CD8-positive, alpha-beta memory T cell (primary cell): ENCODE measurements at places on chromosomes 2 and 18. TPM values are rescaled to one million over a fixed set of nuclear protein-coding genes. Genes with fewer than 3 reads are reported as not detected.

DNA sequence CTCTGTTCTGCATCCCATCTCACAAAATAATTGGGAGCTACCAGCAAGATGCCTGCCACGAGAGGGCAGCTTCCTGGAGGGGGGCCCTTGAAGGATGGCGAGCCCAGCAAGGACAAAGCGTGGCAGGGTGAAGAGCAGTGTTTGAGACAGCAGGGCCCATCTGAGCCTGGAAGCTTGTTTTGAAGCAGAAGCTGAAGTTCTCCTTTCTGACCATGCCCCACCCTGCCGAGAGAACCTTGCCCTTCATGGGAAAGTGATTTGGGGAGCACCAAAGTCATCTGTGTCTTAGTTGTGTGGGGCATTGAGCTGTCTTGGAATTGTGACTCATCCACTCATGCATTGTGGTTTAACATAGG lies 216.3 kb downstream of the BCL11A start:
- H3K36me3 ChIP-seq: no peaks in the 10 kb centered on the region
- no peak for DNase-seq
- H3K27me3 ChIP-seq: no peaks in the 10 kb centered on the region
- H3K4me3 ChIP-seq: no peak overlapping the region

GRCh38 chr18:69890558-69890957 lies 57.1 kb downstream of the CD226 start:
- H3K4me3 ChIP-seq: no peak overlapping the region
- H3K27ac ChIP-seq: no peak overlapping the region
- no peaks in the 10 kb centered on the region for H3K27me3 ChIP-seq
- DNase-seq: no peak

- H3K4me1 ChIP-seq: no peaks in the 10 kb centered on the region
- no peaks in the 10 kb centered on the region for H3K27me3 ChIP-seq
- H3K4me3 ChIP-seq: no peak overlapping the region
- H3K36me3 ChIP-seq: no peaks in the 10 kb centered on the region
- H3K27ac ChIP-seq: no peak overlapping the region
Observed at GRCh38 chr2:204738721-204739120, 193.4 kb downstream of the PARD3B start.

DNA sequence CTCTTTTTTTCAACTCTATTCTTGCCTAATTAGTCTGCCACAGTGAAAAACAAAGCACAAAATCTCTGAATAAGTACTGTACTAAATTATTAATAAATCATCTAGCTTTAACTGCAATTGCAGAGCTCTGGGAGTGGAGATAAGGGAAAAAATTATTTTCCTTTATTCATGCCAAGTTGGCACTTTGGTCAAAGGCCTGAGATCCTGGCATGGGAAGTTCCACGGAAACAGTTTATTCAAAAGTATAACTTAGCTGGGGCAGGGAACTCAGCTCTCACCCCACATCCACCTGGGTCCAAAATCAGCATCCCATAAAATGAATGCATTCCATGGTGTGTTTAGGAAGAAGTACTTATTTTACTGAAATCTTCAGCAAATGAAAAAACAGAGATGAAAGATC lies 185.2 kb upstream of the APCDD1 start:
- DNase-seq: no peak
- H3K27me3 ChIP-seq: no peaks in the 10 kb centered on the region
- no peaks in the 10 kb centered on the region for H3K4me1 ChIP-seq
- H3K36me3 ChIP-seq: no peaks in the 10 kb centered on the region

DNA sequence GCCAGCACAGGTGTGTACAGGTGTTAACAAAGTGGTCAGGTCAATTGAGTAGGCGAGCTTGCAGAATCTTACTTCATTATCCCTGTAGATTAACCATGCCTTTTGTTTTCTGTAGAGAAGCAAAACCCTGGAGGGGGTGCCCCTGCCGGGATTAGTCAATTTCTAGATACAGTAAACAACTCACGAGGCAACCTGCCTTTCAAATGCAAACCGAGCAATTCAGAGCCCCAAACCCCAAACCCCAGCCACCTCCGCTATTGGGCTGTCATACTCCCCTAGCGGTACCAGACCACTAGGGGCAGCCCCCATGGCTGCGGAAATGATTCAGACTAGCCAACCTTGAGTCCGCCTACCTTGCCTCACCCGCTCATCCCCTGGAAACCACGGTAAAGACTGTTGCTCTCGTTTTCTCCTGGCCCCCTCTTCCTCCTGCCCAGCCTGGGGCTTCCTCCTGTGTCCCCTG lies 61.4 kb upstream of the KIF5C start:
- DNase-seq: no peak
- H3K27ac ChIP-seq: no peak overlapping the region
- H3K4me3 ChIP-seq: no peak overlapping the region
- no peaks in the 10 kb centered on the region for H3K36me3 ChIP-seq
- no peaks in the 10 kb centered on the region for H3K4me1 ChIP-seq

GRCh38 chr2:137179542-137179941 lies 414.2 kb downstream of the THSD7B start:
- H3K4me1 ChIP-seq: no peaks in the 10 kb centered on the region
- no peaks in the 10 kb centered on the region for H3K27me3 ChIP-seq
- no peak for DNase-seq
- H3K27ac ChIP-seq: no peak overlapping the region
- no peaks in the 10 kb centered on the region for H3K36me3 ChIP-seq
- H3K4me3 ChIP-seq: no peak overlapping the region

DNA sequence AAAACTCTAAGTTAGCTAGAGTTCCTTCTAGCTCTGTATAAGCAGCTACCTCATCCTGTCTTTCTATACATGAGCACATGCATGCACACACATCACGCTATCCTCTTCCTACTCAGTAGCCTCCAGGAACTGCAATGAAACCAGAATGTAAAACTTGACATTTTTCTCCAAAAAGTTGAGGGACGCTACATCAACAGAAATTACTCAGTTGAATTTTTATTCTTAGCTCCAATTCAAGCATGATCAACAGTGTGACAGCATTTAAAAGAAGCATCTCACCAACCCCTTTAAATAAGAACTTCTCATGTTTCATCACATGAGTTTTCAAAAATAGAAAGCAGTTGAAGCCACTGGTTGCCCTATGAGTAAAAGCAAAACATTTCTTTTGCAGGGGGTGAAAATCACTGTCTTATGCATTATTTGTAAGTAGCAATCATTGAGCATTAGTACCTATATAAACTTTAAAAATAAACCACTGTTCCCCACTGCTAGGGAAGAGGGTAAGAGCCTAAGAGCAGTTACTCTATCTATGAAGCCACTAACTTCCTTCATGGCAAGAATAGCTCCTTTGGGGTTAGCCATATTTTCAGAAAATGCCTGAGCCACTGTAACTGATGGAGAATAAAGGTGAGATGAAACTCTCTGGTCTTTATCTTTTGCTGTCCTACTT lies 77.9 kb upstream of the ARL5A start:
- DNase-seq: no peak
- H3K27ac ChIP-seq: no peak overlapping the region
- no peak overlapping the region for H3K4me3 ChIP-seq
- no peaks in the 10 kb centered on the region for H3K36me3 ChIP-seq
- H3K4me1 ChIP-seq: no peaks in the 10 kb centered on the region
- H3K27me3 ChIP-seq: no peaks in the 10 kb centered on the region

- H3K27ac ChIP-seq: no peak overlapping the region
- no peak overlapping the region for H3K4me3 ChIP-seq
- no peak for DNase-seq
Observed at GRCh38 chr2:223007531-223007930, 44.5 kb upstream of the KCNE4 start.

GRCh38 chr2:164114937-164115336 lies 379.1 kb upstream of the FIGN start:
- no peaks in the 10 kb centered on the region for H3K36me3 ChIP-seq
- H3K4me3 ChIP-seq: no peak overlapping the region
- no peak for DNase-seq

DNA sequence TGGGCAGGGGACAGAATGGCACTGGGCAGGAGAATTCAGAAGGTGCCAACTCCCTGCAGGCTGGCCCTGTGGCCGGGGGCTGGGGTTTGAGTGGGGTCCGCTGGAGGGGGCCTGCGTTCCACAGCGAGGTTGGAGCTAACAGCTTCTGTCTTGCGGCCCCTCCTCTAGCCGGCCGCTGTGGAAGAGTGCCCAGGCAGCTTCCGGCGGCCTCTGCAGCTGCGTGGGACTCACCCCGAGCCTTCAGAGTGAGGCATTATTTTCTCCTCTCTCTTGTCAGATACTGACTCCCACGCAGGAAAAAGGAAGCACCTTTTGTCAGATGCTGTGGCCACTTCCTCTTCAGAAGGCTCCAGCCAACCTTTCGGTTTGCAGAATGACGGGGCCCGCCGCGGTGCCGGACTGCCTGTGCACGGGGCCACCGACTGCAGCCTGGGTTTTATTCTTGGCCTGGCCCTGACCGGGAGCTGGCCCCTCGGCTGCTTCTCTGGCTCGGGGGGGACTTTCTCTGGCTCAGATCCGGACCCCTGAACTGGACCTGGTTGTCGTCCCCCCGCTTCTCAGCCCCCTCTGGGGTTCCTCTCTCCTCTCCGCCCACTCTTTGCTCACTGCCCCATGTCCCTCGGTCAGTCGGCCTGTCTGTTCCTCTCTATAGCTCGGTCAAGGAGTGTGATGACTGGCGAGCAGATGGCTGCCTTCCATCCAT lies 40.1 kb downstream of the ARHGAP25 start:
- peak overlapping the region; percentile 71 for H3K27ac ChIP-seq
- peaks cover 92% of the 10 kb centered on the region for H3K4me1 ChIP-seq
- peak; percentile 43 for DNase-seq
- no peaks in the 10 kb centered on the region for H3K27me3 ChIP-seq

INO80C gene
- 28.5 TPM for total RNA-seq

CCDC102B gene
- total RNA-seq: 0.75 TPM

PROM2 gene
- 0.18 TPM for total RNA-seq

ERICH2 gene
- total RNA-seq: not detected
